ENCODE measurements at places on chromosomes 7 and 10. TPM values are rescaled to one million over a fixed set of nuclear protein-coding genes. Genes with fewer than 3 reads are reported as not detected.

The TRIM73 gene
- total RNA-seq: 0.55 TPM

The CRYGN gene
- 0.25 TPM for total RNA-seq

The OR2A14 gene
- total RNA-seq: not detected

The TAS2R5 gene
- total RNA-seq: 1.00 TPM

The AQP1 gene
- total RNA-seq: 0.50 TPM

The MUC3A gene
- total RNA-seq: under 0.01 TPM

The FAM185A gene
- total RNA-seq: 11.6 TPM

The RPEL1 gene
- under 0.01 TPM for total RNA-seq

The MYL10 gene
- total RNA-seq: not detected

The SEMA3A gene
- total RNA-seq: 113 TPM

The SLC26A5 gene
- total RNA-seq: not detected

The SUN3 gene
- total RNA-seq: not detected

The DNAH11 gene
- under 0.01 TPM for total RNA-seq

The MACROH2A2 gene
- total RNA-seq: 3.9 TPM

The VSTM4 gene
- total RNA-seq: 1.1 TPM

Data from uterine smooth muscle cell (primary cell).